Activated naive CD4-positive, alpha-beta T cell treated with anti-CD3 and anti-CD28 coated beads, Interleukin-2, amount 50 U/mL, for 16 hours (primary cell): ENCODE measurements at places on chromosomes 12 and 14.

GRCh38 chr14:95330591-95331370, 11.1 kb upstream of the CLMN start:
- DNase-seq = no peak

DNA sequence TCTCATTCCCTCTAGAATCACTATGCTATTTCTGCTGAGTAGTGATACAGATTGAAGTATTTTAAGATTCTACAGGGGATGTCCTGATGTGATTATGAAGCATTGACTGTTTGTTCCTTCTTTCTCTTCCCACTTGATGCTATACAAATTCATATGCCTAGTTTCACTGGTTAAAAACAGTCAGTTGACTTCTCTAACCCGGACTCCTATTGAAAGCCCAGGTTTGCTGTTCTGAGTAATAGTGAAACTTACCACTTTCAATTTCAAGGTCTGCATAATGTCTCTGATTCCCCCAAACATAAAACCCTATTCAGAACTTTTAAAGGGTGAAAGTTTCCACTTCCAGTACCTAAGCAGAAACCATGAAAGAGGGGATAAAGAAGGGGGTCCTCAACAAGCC, 117.7 kb upstream of the RPL10L start:
- no peak for DNase-seq

DNA sequence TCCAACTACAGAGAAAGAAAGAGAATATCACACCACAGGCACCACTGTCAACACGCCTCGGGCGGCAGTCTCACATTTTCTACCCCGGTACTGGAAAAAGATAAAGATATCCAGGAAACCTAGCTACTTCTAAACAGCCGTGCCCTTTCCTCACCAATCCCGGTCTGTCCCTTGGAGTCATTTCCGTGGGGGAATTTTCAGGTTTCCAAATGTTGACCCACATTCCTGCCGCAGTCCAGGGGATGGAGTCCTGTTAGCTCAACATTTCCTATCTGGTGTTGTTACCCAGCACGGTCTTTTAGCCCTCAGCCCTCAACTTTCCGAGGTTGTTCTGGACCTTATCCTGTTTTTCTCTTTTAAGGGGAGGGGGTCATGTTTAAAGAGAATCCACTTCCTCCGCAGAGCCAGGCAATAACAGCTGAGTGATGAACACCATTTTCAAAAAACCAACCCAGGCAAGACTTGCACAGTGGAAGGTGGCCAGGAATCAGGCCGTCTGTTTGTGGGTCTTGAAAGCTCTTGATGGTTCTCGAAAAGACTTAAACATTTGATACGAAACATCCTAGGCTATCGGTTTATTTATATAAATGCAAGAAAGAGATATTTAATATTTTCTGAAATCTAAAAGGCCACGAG, 4.6 kb downstream of the SSH1 start:
- DNase-seq = no peak

DNA sequence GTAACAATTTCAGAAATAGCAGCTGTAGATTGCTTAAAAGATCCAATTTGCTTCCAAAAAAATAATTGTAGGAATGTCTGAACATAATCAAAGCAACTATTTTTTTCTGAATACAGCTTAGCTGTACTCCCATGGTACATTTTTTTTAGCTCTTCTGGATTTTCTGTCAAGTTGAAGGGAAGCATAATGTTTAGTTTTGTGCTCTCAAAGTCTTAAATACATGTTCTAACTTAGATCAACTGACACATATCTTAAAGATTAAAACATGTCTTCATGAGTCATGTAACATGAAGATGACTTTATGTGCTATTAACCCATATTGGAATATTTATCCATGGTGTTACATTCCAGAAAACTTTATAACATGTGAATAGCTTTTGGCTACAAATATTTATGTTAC, 255.7 kb downstream of the BTG1 start:
- no peak for DNase-seq

DNA sequence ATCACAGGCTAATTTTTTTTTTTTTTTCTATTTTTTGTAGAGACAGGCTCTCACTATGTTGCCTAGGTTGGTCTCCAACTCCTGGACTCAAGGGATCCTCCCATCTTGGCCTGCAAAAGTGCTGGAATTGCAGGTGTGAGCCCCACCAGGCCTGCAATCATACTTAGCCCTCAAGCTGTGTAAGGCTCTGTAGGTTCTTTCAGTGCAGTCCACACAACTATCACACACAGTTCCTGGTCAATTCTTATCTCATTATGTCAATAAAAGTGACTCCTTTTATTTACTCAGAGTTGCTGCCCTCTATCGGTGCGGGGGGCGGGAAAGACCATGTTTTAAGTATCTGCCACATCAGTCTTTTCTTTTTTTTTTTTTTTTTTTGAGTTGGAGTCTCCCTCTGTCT, 29.0 kb downstream of the SLC2A3 start:
- DNase-seq = no peak

GRCh38 chr12:130792821-130793553, 46.1 kb downstream of the STX2 start:
- no peak for DNase-seq

DNA sequence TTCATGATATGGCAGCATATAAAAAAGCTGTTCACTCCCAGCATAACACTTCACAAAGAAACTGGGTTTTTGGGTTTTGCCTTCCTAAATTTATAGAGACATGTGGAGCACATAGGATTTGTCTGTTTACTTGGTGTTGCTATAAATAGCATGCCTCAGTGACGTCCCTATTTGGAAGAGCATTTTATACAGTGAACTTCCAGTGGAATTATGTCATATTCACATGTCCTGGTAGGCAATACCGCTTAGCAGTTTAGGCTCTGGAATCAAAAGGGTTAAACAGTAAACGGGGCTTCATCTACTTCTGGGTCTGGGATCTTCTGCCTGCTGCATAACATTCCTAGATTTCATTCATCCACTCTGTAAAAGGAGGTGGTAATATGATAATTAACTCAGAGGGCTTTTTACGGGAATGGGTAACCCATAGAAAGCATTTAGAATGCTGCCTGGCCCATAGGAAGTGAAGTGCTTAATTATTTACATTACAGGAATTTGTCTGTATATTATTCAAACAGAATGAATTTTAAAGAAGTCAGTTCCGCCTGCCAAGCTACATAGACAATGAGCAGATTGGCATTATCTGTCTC, 396.1 kb downstream of the TMTC2 start:
- DNase-seq = no peak

DNA sequence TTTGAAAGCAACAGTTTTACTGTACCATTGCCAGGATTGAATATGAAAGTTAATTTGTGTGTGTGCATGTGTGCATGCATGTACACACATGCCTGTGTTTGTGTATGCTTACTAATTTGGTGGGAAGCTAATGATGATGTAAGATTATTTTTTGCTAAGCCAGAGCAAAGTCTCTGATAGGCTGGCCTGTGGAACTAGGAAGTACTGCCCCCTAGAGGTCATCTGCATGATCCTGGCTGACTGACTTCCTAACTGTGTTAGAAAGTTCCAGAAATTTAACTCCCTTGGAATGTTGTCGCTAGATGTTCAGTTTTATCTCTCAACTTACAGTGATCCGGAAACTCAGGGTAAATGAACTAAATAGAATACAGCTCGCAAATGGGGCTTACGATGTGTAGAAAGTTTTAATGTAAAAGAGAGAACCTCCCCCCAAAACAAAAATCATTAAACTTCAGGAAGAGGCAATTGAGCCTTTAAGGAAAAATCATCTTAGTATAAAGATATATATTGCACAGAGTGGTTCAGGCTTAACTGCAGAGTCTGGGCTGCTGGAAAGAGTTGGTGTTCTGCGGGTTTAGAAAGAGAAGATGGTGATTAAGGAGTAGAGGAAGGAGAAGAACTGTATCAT, 34.3 kb upstream of the SLC38A1 start:
- peak; percentile 49 for DNase-seq

GRCh38 chr12:12986775-12987331, 13.2 kb downstream of the HEBP1 start:
- DNase-seq = no peak

- no peak for DNase-seq
Observed at GRCh38 chr12:50050410-50051098, 6.8 kb upstream of the ASIC1 start.

DNA sequence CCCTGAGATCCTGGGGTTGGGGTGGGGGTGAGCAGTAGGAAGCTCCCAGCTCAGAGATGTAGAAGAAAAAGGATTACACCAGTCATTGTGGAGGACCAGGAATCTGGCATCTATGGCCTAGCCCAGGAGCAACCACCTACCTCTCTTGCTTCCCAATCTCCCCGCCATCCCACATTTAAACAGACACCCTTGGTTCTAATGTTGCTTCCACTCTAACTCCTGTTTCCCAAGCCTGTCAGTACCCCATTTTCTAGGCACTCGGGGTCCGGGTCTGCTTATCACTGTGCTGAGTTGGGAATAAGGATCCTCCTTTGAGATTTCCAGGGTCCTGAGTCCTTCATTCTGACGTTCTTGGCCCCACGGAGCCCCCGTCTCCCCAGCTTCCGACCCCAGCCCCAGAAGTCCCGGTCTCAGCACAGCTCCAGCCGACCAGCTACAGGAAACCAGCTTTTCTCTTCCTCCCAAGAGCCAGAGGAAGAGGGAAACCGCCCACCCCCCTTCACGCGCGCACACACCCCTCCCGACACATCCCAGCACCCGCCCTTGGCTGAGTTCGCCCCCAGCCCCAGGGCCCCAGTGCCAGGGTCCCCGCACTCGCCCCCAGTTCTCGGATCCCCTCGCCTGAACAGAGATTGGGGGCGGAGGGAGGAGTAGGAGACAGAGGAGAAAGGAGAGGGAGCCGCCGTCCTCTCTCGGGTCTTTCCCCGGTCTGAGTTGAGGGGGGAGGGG, 1.2 kb downstream of the ITGA5 start:
- no peak for DNase-seq

DNA sequence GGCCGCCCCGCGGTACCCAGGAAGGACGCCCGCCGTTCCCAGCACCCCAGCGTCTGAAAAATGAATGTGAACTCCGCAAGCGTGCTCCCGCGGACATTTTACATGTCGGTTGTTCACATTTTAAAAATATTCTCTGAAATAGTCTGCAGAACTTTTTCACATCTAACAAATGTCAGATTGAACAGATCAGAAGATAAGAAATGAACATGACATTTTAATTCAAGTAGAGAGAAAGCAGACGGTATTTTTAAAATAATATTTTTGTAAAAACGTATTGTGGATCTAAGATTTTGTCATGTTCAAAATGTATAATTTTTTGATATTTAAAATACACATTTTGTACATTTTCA, 101.8 kb upstream of the DIO3 start:
- DNase-seq = no peak

- DNase-seq = no peak
Observed at GRCh38 chr12:13114251-13115052, 11.0 kb upstream of the GSG1 start.

- DNase-seq = no peak
Observed at GRCh38 chr12:55925870-55926737, 1.6 kb downstream of the PYM1 start.

- DNase-seq = no peak
Observed at GRCh38 chr12:86729739-86730138, 473.5 kb upstream of the MGAT4C start.

- no peak for DNase-seq
Observed at GRCh38 chr12:1213205-1213604, 222.2 kb downstream of the ERC1 start.

- DNase-seq = no peak
Observed at GRCh38 chr12:65899241-65899640, 75.0 kb downstream of the HMGA2 start.

DNA sequence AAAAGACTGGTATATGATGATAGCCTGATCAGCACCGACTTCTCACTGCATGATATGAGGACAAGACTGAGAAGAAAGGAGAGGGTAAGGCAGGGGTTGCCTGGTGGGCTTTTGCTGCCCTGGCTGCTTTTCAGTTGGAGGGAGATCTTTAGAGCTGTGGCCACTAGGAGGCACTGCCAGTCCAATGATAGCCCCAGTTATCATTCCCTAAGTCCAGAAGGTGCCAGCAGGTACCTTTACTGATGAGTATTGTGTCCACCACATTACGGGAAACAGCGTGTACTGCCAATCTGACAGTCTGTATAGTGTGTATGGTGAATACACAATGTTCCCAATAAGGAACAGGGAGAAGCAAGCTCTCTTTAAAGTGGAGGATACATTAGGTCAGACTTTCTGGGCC, 55.8 kb upstream of the CCDC175 start:
- DNase-seq = no peak

- peak; percentile 72 for DNase-seq
Observed at GRCh38 chr14:91349481-91350074, 68.0 kb downstream of the CCDC88C start.

- DNase-seq = peak; percentile 63
Observed at GRCh38 chr14:70640938-70641547, 673 bp upstream of the TTC9 start.

- DNase-seq = no peak
Observed at GRCh38 chr14:38710881-38711280, 392.2 kb downstream of the SEC23A start.

GRCh38 chr14:32374155-32374554, 45.1 kb downstream of the AKAP6 start:
- DNase-seq = no peak

GRCh38 chr14:49427117-49427516, 159.1 kb downstream of the RPS29 start:
- no peak for DNase-seq

- DNase-seq = no peak
Observed at GRCh38 chr12:98821232-98821631, 176.1 kb downstream of the APAF1 start.

- DNase-seq = no peak
Observed at GRCh38 chr12:43148691-43149090, 403.3 kb downstream of the ADAMTS20 start.

- no peak for DNase-seq
Observed at GRCh38 chr14:64952598-64953309, 10.2 kb upstream of the GPX2 start.
